ENCODE measurements at places on chromosomes 2 and 18. TPM values are rescaled to one million over a fixed set of nuclear protein-coding genes. Genes with fewer than 3 reads are reported as not detected.
A peak's percentile ranks its signal among the peaks of the same experiment; 100 is the strongest.

DNA sequence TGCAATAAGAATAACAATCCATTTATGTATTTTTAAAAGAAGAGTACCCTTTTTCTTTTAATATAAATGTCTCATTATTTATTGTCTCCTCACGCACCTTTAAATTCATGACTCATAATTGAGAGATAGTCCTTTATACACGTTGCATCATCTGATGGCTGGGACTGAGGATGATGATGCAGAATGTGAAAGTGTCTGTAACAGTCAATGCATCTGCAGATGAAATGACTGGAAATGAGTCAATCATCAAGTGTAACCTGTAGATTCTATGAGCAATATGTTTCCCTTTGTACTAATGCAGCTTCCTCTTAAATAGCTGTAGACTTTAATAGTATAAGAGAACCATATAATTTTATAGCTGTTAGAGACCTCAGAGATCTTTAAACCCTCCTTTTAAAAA, 26.1 kb upstream of the SYT4 start:
- no peak for DNase-seq

DNA sequence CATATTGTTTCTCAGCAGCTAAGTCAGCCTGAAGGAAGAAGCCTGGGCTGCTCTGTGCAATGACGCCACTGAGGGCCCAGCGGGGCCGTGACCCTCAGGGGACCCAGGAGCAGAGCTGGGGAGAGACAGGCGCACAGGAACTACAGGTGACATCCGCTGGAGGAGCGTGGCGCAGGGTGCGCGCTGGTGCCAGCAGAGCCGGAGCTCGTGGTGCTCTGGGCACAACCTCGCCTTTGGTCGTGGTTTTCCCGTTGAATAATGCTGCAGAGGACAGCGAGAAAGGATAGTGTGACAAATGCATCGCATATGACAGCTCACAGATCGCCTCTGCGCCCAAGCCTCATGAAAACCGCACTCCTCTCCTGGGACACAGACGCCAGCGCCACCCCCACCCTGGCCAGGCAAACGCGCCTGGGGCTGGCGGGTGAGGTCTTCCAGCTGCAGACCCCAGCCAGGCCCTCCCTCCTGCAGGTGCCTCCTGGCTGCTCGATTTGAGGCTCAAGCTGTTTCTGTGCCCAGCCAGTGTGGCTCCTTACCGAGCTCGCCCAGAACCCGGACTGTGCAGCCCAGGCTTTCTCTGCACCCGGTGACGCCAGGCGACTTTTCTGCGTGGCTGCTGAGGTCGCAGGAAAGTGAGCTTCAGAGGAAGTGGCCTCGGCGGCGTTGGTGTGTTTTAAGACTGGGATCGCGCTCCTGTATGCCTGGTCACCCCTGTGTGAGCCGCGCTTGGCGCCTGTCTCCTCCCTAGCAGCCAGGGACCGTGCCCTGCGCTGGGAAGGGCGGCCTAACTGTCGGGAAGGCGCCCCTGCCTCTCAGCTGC, 583.1 kb upstream of the HS6ST1 start:
- no peak for DNase-seq

GRCh38 chr18:10455726-10456453, 1.5 kb downstream of the APCDD1 start:
- DNase-seq, result no peak

BIN1 gene
- 15.7 TPM for total RNA-seq

DNA sequence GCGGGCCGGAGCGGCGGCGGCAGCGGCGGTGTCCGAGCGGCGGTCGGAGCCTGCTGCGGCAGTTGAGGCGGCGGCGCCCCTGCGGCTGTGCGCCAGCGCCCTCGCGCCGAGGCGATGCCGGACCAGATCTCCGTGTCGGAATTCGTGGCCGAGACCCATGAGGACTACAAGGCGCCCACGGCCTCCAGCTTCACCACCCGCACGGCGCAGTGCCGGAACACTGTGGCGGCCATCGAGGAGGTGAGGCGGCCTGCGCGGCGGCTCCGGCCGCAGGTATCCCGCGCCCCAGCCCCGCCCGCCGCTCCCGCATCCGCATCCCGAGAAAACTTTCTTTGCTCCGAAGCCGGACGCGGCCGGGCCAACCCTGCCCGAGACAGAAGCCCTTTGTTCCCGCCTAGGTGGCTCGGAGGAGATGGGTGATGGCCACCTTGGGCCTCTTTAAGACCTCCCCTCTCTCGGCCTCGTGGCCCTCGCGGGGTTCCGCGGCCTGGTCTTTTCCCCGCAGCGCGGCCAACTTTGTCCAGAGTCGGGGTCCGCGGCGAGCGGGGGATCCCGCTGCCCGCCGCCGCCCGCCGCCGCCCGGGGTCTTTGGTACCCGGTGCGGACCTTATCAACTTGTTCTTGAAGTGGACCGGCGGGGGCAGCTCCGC, 504 bp downstream of the ASAP2 start:
- peak; percentile 54 for DNase-seq

- DNase-seq, result no peak
These were observed 98.5 kb downstream of the MCFD2 start for GRCh38 chr2:46816846-46817726.

- DNase-seq, result no peak
These were observed 98.2 kb upstream of the GCFC2 start for GRCh38 chr2:75808793-75809535.

MSTN gene
- total RNA-seq, result not detected

CCDC93 gene
- total RNA-seq, result 20.9 TPM

POU3F3 gene
- total RNA-seq, result not detected

DNA sequence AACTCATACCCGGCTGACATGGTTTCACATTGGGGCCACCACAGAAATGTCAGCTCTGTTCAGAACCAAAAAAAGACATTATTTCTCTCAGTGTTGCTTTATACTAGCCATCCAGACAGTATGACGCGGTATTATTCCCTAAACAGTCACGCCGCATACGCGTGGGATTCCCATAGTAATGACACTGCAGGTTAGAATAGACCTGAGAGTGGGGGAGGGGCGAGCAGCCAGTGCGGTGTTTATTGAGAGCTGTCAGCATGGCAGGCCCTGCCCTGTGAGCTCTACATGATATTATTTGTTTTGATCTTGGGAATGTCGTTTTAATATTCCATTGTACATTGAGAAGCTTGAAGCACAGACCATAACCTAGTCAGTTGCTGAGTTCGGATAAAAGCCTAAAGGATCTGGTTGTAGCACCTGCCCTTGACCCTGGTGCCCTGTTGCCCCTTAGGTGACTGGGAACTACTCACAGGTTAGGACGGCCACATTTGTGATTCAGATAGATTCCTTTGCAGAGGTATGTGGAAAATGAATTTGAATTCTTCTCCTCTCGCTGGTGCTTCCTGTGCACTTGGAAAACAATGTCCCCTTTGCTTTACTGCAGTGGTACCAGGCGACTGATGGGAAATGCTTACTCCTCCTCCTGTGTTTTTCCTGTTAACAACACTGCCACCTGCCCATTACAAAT, 150.1 kb downstream of the ARHGAP28 start:
- DNase-seq, result no peak

OTOF gene
- not detected for total RNA-seq

- DNase-seq, result no peak
These were observed 47.2 kb downstream of the WDR33 start for GRCh38 chr2:127763776-127764175.

CPO gene
- not detected for total RNA-seq

GRCh38 chr2:133812826-133813617, 244.8 kb upstream of the NCKAP5 start:
- DNase-seq, result no peak

- no peak for DNase-seq
These were observed 164.4 kb downstream of the TSN start for GRCh38 chr2:121919803-121920202.

DNA sequence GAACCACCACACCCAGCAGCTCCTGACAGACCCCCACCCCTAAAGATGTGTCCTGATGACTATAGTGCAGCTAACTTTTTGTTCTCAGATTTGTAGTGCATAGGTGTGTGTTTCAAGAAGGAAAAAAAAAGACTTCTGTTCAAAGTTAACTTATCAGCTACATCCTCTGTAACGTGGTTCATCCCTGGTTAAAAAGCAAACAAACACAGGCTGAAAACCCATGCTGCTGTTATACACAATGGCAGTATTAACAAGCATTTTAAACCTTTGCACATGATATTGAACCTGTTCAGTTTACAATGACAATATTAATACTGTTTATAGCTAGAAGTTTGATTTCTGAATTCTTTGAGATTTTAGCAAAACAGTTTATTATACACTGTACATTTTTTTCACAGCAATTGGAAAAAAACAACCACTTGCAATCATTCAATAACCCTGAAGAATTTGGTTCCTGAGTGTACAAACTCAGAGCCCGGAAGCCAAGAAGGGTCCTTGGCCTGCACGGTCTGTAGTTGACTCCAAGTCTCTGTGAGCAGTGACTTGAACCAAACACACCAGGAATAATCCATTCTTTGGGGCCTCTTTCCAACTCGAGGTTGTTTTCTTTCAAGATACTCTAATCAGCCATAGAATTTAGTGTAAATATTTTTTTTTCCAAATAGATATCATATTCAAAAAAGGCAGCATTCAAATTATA, 153.2 kb upstream of the MAPRE2 start:
- DNase-seq, result no peak

ACADL gene
- 0.73 TPM for total RNA-seq

GRCh38 chr2:134008837-134009236, 245.0 kb upstream of the MGAT5 start:
- DNase-seq, result no peak

POTEE gene
- total RNA-seq, result not detected

- no peak for DNase-seq
These were observed 230.3 kb upstream of the SLC14A2 start for GRCh38 chr18:45384962-45385315.

DNA sequence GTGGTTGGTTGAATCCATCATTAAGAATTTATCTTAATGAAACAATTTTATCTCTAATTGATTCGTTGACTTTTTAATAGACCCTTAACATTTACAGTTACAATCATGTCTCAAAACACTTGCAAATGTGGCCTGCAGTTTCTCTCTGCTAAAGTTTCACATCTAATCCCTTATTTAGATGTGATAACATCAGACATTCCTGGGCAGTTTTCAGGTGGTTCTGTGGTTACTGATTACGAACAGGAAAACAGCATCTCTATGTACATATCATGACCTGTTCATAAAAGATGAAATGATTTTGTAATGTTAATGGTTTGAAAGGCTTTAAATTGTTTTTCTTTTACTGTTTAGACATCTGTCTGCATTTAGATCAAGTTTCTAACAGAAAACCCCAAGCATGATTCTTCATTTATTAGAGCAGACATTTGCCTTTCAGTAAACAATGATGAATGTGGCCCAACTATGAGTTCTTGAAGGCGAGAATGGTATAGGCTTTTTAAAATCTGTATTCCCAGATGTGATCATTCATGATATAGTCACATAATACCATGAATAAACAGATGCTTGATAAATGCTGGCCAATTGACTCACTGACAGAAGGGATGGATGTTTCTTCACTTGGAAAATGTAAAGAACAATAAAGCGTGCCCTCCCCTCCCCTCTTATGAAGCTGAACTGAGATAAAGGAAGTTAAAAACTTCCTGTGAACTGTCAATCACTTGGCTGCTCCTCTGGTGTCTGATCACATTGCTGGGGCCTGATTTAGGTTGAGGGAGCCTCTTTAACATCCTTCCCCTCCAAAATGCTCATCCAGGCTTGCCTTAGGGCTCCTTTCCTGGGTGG, 3.5 kb downstream of the CAPN14 start:
- DNase-seq, result no peak

- peak; percentile 66 for DNase-seq
These were observed 32.3 kb downstream of the DNMT3A start for GRCh38 chr2:25309402-25309801.

Data from Right ventricle myocardium superior (tissue), 1 donor.